ENCODE measurements at places on chromosomes 1 and 21.

GRCh38 chr1:73517603-73518191 lies 680.3 kb downstream of the LRRIQ3 start:
- DNase-seq, result no peak

GRCh38 chr1:39779821-39780220 lies 8.7 kb upstream of the OXCT2 start:
- no peak for DNase-seq

DNA sequence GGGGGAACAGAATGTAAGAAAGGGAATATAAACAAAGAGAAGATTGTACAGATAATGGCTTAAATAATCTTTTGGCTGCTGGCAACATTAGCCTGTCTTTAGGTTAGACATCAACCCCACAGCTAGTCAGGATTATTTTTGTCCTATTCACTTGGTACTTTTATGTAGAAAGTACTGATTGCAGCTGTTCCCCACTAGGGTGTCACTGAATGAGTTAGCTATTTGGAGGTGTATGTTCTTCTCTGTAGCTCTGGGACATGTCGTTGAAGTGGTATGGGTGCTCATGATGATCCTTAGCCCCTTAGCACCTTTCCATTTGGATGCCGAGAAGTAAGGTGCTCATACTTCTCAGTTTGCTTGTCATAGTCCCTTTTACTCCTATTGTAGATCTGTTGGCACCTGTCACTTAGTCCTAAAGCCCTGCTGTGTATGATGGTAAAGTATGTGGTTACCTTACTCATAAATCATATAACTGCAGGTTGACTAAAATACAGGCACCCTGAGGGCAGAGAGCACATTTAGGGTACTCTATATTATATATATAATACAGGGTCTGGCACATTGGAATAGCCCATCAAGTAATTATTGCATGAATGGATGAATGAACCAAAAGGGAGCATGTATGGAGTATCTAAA lies 64.6 kb downstream of the USP25 start:
- DNase-seq, result no peak

DNA sequence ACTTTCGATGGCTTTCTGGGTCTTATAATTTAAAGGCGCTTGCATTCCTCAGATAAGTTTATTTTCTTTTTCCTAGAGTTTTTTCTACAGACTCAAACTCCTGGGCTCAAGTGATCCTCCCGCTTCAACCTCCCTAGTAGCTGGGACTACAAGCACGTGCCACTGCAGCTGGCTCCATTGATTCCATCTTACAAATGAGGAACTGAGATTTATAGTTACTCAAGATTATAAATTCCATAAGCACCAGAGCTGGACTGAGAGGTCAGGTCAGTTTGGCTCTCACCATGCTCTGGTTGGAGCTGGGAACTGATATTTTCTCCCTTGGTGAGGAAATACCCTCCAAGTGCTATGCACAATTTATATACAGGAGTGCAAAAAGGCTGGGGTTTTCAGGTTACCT lies 13.4 kb upstream of the PRPF38B start:
- no peak for DNase-seq

DNA sequence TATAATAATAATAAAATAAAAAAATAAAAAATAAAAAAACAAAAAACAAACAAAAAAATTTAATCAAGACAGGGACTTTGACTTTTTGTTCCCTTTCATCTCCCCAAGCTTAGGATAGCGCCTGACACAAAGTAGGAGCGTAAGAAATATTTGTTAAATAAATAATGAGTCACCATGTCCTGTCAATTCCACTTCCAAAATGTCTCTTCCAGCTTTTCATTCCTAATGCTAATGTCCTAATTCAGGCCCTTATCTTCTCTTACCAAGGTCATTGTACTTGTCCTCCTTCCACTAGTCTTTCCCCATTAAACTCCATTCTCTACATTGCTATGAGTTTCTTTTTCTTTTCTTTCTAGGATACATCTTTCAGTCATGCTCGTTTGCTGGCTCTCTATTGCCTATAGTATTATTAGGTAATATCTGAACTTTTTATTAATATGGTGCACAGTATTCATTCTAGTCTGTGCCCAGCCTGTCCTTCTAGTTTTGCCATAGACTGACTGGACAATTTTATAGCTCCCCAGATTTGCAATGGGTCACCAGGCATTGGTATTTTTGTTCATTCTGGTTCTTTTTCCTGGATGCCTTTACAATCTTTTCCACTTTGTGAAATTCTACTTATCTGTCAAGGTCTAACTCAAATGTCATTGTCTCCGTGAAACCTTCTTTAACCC lies 11.4 kb downstream of the NEXN start:
- DNase-seq, result no peak

DNA sequence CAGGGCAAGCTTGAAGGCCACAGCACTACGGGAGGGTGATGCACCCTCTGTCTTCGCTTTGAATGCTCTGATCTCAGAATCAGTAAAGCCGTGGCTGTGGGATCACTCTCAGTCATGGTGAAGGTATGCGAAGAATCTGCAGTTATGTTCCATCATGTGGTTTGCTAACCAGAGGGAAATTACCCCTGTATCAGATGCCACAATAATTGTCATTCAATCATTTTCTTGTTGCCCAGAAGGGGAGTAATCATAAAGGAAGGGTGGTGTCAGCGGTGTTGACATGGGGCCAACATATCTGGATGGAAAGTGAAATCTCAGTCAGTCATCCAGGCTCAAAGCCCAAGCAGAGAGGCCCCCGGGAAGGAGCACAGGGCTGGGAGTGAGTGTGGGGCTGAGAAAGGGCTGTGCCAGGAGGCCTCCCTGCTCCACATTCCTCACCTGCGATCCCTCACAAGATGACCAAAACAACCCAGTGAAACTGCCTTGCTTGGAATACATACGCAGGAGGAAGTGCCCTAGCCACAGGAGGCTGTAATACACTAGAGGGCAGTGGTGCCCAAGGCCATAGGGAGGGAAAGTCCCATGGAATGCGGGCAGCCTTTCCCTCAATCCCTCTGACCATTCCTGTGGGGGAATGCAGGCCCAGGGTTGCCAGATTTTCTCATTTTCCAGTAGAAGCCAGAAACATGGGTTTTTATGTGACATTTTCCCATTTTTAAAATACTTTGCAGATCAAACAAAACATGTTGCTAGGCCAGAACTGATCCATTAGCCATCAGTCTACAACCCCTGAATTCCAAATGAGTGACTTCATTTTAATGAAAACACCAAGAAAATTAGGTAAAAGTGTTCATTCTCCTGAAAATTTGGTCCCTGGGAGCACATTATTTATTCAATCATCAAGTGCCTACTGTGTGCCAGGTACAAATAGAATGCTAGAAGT lies 95.7 kb upstream of the VANGL1 start:
- no peak for DNase-seq

DNA sequence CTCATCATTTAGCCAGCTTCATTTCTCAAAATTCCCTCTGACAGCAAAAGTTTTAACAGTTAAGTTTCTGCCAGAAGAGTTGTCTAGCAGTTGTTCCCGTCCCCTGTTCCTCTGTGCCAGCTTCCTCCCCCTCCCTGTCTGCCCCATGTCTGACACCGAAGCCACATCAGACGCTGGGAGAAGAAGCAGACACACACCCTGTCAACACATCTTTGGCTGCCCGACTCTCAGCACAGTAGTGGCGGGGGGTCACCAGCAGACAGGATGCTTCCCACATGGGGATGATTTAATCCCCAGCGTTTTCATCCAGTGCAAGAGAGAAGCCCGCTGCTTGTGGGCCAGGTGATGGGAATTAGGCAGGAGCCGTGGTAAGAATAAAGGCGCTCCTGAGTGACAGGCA lies 379.4 kb upstream of the RUNX1 start:
- no peak for DNase-seq

GRCh38 chr1:172002725-172003345 lies 161.5 kb downstream of the DNM3 start:
- no peak for DNase-seq

GRCh38 chr1:12430525-12430924 lies 187.5 kb downstream of the DHRS3 start:
- DNase-seq, result no peak
